ENCODE measurements at places on chromosomes 3 and 15.

- DNase-seq, result no peak
Observed at GRCh38 chr3:94372026-94372425, 309.2 kb downstream of the NSUN3 start.

DNA sequence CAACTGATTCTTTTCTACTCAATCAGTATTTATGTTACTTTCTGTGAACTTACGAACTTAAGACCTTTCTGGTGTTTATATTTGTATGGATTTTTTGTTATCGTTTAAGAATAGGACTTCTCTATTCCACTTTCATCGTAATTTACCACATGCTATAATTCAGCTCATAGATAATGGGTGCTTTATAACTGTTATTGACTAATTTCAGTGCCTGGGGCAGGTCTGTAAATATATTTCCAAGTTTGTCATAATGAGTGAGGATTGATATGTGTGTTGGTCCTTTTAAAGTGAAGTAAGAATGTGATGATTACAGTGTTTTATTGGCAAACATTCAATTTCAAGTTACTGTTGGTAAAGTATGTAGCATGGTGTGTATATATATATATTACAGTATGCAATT lies 1.8 kb upstream of the NAALADL2 start:
- no peak for DNase-seq

GRCh38 chr15:72074335-72075060 lies 43.5 kb downstream of the MYO9A start:
- DNase-seq, result no peak

- no peak for DNase-seq
Observed at GRCh38 chr3:44020143-44020542, 221.5 kb upstream of the TOPAZ1 start.

- DNase-seq, result no peak
Observed at GRCh38 chr3:179234199-179234598, 16.7 kb downstream of the KCNMB3 start.

DNA sequence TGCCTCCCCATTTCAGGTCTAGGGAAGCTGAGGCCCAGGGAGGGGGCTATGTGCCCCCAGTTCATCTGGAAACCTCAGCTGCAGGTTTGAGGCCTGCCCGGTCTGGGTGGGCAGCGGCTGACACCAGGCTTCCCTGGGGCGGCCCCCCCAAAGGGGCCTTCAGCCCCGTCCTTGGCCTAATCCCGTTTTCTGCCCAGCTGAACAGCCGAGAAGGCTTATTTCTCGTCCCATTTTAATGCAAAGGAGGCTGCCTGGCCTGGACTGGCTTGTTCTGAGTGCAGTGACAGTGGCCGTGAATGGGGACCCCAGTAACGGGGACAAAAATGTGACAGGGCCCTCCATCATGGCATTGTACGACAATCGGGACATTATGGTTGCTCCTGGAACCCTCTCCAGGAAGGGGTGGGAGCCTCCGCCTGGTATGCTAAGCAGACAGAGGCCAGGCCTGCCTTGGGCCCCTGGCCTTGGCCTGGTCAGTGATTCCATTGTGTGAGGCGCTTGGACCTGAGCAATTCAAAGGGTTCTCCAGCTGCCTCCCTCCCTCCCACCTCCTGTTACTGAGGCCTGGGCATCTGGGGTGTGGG lies 93.9 kb downstream of the WNT7A start:
- no peak for DNase-seq

DNA sequence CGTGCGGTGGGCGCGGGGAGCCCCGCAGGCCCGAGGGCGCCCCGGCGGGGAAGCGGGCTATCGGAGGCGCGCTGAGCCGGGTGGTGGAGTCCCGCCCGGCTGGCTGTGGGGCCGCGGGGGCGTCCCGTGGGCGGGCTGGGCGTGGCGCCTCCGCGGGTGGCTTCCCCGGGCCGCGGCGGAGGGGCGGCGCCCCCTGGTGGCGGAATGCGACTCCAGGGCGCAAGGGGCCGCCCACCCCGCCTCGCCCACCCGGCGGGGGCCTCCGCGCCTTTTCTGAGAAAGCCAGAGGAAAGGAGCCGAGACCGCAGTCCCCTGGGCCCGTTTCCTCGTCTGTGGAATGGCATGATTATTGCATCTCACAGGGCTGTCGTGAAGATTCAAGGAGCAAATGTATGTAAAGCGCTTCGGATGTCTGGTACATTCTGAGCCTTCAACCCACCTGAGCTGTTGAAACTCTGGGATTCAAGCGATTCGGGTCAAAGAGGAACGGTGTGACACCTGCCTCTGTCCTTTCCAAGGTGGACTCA lies 31.9 kb upstream of the RAB6B start:
- no peak for DNase-seq

GRCh38 chr3:162130582-162130981 lies 634.0 kb downstream of the OTOL1 start:
- no peak for DNase-seq

- DNase-seq, result no peak
Observed at GRCh38 chr3:114929971-114930732, 216.9 kb downstream of the ZBTB20 start.

- DNase-seq, result peak; percentile 97
Observed at GRCh38 chr3:192879346-192880031, 38.2 kb downstream of the MB21D2 start.

GRCh38 chr3:73538486-73538885 lies 86.3 kb downstream of the PDZRN3 start:
- DNase-seq, result no peak
